T47D (cell line): ENCODE measurements at places on chromosomes 11 and 22.
A peak's percentile ranks its signal among the peaks of the same experiment; 100 is the strongest.

GRCh38 chr11:119106564-119107537, at the start of gene C2CD2L:
Gene C2CD2L, plus strand, starts transcription at chr11:119107344. Its CDS starts 398 bp downstream, at chr11:119107742.
- DNase-seq: peak; percentile 96

- no peak for DNase-seq
These were observed 585 bp downstream of the ARHGEF12 start for GRCh38 chr11:120336641-120337354.

DNA sequence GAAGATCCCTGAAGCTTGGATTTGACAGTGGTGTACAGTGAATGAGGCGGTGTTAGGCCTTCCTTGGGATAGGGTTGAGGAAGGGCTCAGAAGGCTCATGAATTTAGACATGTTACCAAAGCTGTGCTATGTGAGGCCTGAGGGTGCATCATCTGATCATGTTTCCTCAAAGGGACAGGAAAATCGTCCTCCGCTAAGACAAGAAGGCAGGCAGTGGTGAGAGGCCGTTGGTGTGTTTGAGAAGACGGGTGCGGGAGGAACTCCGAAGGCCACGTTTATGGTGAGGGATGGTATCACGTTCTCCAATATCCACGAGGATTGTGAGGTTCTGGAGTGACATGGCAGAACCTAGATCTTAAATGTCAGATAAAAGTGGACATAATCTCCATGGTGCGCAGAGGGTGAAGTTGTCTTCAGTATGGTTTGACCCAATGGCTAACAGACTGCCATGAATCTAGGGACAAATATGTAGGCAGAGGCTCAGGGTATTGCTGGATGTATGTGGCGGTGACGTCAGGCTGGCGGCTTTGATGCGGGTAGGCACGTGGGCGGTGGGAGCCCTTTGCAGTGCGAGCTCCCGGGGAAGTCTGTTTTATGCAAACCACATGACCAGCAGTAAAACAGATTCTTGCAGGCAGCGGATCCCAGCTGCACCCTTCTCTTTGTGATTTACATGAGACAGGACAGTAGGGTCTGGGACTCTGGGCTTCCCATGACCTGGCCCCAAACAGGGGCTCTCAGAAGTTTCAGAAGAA, 242.3 kb upstream of the B3GAT1 start:
- no peak for DNase-seq

GRCh38 chr22:23061471-23062280, 8.6 kb upstream of the GNAZ start:
- no peak for DNase-seq

DNA sequence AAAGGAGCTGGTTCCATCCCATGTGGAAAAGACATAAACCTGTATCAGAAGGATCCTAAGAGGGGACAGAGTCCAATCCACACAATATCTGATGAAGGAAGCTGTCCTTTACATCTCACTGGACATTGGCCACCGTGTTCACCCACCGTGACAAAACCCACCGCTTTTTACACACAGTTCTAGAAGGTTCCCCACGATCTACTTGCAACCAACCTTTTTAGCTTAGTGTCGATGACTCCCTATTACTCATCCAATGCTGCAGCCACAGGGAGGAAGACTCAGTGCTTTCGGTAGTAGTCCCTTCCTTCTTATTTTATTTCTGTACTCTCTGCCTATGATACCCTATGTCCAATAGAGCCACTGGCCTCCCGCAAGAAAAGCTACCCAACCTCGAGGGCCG, 65.4 kb downstream of the MAPK1 start:
- no peak for DNase-seq

- no peak for DNase-seq
These were observed 222.7 kb upstream of the SESN3 start for GRCh38 chr11:95453616-95454171.

DNA sequence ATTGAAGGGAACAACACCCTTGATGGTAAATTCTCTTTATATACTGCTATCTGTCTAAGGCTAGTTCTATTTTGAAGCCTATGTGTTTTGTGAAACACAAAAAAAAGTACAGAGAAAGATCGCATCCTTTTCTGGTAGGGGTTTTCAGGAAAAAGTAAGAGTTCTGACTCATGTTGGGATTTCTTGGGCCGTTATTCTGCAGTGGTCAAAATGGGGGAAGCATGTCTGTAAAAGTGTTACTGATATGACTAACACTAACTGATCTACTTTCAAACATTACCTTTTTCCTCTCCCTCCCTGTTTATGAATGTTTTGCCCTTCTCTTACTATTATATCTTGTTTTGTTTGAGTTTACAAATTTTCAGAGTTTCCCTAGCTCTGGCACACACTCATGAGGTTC, 53.9 kb downstream of the CTNND1 start:
- DNase-seq: no peak

DNA sequence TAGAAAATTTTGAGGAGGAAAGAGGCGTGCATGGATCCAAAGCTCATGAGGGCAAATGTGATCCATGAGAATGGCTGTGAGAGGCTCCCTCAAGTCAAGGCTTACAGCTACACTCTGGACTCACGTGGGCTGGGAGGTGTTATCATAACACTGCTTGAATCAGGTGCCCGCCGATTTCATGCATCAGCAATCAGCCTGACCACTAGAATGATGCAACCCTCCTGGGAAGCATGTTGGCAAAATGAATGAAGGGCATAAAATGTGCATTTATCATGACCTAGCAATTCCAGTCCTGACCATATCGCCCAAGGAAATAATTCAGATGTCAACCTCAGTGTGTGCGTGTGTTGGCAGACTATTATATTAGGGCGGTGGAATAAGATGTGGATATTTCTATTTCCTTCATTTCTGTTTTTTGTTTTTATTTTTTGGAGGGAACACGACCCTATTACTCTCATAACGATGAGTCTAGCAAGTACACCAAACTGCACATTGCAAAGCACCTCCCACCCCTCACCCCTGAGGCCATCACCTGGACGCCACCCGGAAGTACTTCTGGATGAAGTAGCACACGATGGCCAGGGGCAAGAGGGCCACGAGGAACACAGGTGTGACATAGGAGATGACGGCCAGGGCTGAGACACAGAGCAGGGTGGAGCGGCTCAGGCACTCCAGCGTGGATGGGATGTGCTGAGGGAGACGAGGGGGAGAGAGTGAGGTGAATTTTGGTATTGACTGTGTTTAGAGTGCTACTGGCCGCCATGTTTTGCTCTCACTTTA, 15.7 kb upstream of the KCNJ11 start:
- DNase-seq: no peak

GRCh38 chr22:22180738-22181285, 63.8 kb upstream of the VPREB1 start:
- DNase-seq: no peak

- DNase-seq: no peak
These were observed at the start of gene MRGPRE for GRCh38 chr11:3231851-3232744. Gene MRGPRE, minus strand, starts transcription at chr11:3232417. Its CDS starts 3,618 bp downstream, at chr11:3228799.

- no peak for DNase-seq
These were observed 9.5 kb upstream of the TTC12 start for GRCh38 chr11:113304916-113305315.

DNA sequence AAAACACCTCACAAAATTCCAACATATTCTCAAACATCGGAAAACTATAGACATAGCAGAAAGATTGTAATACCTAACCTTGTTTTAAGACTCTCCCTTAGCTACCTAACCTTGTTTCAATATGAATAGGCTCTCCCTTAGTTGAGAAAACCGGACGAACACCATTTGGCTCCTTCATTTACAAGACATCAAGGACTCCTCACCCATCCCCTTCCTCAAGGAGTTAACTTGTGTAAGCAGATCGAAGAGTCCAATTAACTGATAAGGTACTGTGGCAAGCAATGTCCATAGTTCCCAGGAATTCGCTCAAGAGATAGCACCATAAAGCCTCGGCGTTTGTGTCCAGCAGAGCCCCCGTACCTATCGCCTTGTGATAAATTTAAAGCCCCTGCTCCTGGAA, 4.6 kb upstream of the ACRV1 start:
- no peak for DNase-seq

DNA sequence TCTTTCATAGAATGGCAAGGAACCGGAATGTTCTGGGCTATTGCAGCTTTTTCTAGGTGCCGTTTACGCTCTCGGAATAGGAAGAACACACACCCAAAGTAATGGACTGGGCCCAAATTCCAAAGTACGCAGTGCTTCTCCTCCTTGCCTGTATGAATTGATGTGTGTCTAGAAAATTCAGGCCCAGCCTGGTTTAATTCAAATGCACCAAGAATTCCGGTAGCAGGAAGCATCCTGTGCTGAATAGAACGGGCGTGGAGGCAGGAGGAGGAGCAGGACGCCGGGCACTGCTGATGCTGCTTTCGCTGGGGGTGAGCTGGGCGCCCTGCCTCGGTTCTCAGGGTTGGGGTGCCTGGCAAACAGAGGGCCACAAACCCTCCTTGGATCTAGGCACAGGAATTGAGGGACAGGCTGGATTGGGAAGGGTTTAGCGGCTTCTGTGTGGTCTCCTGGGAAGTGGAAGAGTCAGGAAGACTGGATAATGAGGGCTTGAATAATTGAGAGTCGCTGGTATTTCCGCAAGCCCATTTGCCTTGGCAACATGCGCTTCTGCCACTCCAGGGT, 2.0 kb downstream of the PARVB start:
- no peak for DNase-seq

DNA sequence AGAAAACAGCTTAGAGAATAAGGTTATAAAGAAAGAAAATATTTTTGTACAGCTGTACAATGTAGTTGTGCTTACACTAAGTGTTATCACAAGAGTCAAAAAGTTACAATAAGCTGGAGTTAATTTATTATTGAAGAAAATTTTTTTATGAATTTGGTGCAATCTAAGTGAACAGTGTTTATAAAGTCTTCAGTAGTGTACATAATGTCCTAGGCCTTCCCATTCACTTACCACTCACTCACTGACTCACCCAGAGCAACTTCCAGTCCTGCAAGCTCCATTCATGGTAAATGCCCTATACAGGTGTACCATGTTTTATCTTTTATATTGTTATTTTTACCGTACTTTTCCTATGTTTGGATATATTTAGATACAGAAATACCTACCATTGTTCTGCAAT, 34.7 kb downstream of the GDPD4 start:
- no peak for DNase-seq

GRCh38 chr11:77346906-77347603, 45.6 kb upstream of the GDPD4 start:
- no peak for DNase-seq

GRCh38 chr22:29386708-29387107, 1.7 kb downstream of the AP1B1 start:
- no peak for DNase-seq

DNA sequence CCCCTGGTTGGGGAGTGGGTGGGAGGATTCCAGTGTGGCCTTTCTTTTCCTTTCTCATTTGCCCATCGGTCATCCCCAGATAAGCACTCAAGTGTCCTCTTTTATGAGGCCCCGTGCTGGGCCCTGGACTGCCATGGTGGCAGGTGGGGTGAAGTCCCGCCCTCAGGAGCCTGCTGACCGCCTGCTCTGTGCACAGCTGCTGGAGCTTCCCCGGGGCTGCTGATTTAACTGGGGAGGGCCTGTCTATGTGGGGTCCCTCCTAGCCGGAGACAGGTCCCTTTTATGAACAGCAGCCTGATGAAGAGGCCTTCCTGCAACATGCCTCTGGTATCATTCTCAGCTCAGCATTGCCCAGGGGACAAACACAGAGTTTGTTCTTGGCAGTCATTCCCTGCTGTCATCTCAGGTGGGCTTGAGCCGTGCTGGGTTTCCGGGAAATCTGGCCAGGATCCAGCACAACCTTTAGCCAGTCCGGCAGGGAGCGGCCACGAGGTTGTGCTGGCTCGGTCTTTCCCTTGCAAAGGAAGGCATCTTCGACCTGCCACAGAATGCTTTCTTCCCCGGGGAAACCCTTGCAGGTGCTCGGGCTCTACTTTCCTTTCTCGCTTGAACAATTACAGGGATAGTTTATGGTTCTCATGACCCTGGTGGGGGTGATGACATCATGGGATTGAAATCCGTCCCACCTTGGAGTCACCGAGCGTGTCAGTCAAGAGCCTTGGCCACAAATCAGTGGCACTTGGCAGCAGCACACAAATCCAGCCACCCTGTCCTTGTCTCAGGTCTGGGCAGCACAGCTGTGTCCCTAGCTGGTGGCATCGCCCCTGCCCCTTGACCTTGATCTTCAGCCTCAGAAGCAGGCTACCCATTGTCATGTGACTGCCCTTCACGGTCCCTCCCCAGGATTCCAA, 20.1 kb downstream of the ST14 start:
- no peak for DNase-seq

GRCh38 chr22:46970411-46971098, 208.1 kb downstream of the TBC1D22A start:
- no peak for DNase-seq

GRCh38 chr22:36856121-36856791, 4.5 kb upstream of the NCF4 start:
- DNase-seq: peak; percentile 88

- DNase-seq: no peak
These were observed 1044.4 kb downstream of the TBC1D22A start for GRCh38 chr22:47806894-47807293.

GRCh38 chr11:26584818-26585217, 12.8 kb upstream of the MUC15 start:
- DNase-seq: no peak

DNA sequence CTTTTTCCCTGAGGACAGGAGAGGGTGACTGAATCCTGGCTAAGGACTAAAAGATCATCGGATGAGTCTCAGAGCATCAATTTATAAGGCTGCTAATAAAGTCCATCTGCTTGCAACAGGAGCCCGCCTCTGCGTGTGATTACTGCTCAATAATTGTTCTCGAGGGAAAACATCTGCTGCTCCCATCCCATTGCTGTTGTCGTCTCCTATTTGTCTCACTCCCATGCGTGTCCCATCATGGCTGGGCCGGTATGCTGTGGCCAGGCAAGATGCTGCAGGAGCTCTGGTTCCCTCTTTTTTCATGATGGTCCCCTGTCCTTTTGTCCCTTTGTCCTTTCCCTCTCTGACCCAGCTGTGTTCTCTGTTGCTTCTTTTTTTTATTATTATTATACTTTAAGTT, 121.2 kb downstream of the SPATA19 start:
- DNase-seq: no peak

GRCh38 chr11:60978546-60979380, 7.3 kb downstream of the CD6 start:
- no peak for DNase-seq

GRCh38 chr11:117792241-117792640, 4.8 kb downstream of the DSCAML1 start:
- no peak for DNase-seq

- DNase-seq: no peak
These were observed 23.7 kb upstream of the OR5B12 start for GRCh38 chr11:58465690-58466089.

- DNase-seq: no peak
These were observed 83.8 kb upstream of the FIBIN start for GRCh38 chr11:26909991-26910591.

GRCh38 chr11:64998141-64998540, 1.4 kb upstream of the BATF2 start:
- no peak for DNase-seq

DNA sequence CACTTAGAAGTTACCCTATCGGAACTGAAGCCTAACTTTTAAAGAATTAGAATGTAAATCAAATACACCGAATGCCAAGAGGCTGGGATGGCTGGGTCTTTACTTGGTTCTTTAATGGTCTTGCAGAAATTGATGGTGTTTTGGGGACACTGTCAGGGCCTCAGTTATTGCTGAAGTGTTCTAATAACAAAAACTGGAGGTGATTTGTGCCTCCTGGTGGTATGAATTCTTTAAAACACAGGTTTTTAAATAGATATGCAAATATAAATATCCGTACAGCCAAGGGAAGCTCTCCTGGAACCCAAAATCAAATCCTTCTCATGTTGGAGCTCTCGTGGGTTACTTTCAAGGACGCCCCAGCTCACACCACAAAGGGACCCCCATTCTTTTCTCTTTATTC, 19.3 kb upstream of the TMPRSS5 start:
- DNase-seq: no peak

GRCh38 chr22:48071828-48072227, 1309.4 kb downstream of the TBC1D22A start:
- no peak for DNase-seq
